Mesendoderm (in vitro differentiated cells): ENCODE measurements at places on chromosomes 7 and 10.

- peak; percentile 68 for DNase-seq
Observed at GRCh38 chr7:152884321-152884720, 124.8 kb downstream of the ACTR3B start.

- no peak for DNase-seq
Observed at GRCh38 chr7:63040966-63041610, 957.6 kb upstream of the ZNF722 start.

DNA sequence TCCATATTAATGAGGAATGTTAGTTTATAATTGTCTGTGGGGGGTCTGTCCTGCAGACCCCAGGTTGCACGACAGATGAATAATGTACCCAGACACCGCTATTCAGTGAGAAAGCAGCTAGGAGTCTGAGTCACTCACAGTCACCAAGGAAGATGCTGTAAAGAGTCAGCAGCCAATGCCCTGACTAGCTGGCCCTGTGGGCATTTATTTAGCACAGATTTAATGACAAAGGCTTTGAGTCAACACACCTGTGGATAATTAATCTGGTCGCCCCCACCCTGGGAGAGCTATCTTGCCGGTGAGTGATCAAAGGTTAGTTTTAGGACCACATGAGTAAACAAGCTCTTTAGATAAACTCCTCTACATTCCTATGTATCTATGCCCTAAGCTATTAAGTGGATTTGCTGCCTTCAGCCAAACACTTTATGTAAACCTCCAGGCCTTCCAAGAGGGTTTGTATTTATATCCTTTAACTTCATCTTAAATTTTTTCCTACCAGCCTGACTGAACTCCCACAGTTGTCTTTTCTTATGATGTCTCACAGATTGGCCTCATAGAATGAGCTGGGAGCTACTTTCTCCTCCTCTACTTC is 180.0 kb upstream of the ADCY1 start:
- DNase-seq, result no peak

DNA sequence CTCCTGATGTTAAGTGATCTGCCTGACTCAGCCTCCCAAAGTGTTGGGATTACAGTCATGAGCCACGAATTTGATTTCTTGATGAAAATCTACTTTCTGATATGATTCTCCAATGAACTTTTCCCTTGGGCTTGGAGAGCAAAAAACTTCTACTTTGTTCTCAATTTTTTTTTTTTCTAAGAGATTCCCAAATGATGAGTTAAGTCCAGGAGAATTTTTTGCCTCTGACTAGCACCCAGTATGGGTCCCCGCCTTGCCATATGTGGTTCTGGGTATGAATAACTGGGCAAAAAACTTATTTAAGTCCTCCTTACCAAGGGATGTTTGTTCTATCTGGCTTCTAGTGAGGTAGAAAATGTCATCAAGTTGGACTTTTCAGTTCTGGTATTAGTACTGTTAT is 147.9 kb upstream of the LYZL1 start:
- DNase-seq, result peak; percentile 87

DNA sequence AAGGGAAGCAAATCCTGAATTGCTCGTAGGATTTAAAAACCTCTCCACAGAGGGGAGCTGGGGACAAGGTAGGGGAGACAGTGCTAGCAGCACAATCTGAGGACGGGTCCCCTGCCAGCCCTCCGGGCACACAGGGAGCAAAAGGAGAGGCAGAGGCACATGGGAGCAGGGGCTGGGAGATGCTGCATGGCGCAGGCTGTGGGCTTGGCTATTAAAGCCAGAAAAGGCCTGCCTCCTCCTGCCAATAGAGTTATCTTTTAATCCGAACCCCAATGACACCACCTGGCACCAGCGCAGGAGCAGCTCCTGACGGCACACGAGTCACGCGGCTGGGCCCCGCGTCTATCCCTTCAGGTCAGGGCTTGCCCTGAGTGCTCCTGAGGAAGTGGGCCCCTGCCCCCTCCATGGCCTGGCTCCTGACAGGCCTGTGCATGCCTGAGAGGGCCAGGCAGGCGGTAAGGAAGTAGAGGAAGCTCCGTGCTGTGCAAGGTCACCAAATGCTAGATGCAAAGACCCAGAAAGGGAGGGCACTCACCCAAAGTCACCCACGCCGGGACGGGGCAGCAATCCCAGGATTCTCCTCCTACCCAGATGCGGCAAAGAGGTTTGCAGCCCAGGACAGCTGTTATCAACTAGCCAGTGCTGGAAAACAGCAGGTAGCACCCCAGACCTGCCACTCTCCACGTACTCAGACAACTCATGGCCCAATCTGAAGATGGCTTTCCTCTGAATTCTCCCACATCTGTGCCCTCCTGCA is 28.1 kb downstream of the DLG5 start:
- DNase-seq, result peak; percentile 49

DNA sequence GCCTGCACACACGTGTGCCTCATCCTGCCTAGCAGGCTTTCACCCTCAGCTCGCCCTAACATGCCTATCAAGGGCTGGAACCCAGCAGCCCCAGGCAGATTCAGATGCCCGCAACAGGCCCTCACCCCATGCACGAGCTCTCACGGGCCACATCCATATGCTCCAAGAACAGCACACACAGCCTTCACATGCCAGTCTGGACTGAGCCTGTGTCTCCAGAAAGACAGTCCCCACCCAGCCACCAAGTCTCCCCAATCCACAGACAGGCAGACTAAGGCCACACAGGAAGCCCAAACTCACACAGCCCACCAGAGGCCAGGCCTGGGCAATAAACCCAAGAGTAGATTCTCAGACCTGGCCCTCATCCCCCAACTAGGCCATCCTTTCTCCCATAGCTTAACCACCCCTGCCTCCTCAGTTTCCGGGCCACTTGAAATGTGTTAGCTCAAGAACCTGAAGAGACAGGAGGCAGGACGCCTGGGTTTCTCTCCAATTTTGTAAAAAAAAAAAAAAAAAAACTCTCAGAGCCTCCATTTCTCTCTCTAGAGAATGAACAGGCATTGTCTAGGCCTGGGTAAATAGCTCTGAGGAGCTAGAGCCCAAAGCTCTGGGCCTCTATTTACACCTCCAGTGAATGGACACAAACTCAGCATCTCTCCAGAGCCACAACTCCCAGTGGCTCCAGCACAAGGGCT is 6.8 kb downstream of the LDB1 start:
- DNase-seq, result peak; percentile 20

- DNase-seq, result no peak
Observed at GRCh38 chr7:66921396-66921917, 432 bp downstream of the TMEM248 start.

GRCh38 chr10:25725917-25726716 is 207.9 kb upstream of the MYO3A start:
- peak; percentile 85 for DNase-seq

DNA sequence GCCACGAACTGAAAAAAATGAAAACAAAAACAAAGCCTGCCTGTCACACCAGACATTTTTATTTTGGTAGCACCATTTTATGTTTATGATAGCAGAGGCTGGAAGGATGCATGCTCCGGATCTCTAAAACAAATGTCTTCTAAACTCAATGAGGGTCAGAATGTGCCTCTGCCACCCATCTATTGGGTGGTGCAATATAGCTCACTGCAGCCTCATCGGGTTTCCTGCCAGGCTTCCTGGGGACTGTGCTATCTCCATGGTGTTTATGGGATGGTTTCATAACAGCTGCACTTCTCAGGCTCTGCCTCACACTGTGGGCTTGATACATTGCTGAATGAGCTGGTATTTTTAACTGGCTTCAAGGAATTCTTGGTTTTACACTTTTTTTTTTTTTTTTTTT is 94.4 kb downstream of the ITIH5 start:
- DNase-seq, result no peak

DNA sequence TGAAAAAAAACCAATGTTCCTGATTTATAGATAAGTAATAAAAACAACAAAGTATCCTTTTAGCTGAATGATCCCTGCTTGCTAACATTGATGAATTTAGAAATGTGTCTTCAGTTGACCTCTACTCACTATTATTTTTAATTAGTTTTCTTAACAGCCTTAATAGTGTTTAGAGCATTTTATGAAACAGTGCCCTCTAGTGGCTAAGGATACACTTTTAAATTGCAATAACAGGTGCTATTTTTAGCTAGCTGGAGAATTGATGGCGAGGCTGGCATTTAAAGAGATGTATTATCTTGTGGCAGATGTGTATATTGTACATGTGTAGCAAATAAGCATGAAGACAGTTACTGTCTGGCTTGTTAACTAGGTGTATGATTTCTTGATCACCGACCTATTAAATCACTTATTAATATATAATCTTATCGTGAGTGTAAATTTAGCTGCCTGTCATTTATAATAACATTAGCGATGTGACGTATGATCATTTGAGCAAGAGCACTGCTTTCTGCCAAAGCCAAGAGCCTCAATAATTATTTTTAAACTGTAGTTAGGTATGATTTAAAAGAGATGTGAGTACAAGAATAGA is 451.9 kb downstream of the DPP6 start:
- DNase-seq, result peak; percentile 38

DNA sequence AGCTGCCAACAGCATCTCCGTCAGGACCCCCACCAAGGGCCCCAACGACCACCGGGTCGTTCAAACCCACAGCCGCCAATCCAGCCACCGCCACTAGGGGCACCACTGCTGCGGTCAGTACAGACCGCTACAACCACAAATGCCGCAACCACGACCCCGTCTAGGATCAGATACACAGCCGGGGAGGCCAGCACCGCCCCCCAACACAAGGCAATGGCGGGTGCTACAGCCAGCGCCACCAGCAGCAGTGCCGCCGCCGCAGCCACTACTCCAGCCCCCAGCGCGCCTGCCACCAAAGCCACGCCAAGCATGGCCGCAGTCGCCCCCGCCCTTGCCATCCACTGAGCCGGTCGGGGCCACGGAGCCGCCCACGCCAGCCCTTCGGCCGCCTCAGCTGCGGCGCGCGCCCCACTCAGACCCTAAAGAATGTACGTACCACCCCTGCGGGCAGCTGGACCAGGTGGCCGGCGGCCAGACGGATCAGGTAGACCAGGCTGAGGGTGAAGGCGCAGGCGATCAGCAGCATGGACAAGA is 473 bp downstream of the CYP51A1 start:
- peak; percentile 87 for DNase-seq

DNA sequence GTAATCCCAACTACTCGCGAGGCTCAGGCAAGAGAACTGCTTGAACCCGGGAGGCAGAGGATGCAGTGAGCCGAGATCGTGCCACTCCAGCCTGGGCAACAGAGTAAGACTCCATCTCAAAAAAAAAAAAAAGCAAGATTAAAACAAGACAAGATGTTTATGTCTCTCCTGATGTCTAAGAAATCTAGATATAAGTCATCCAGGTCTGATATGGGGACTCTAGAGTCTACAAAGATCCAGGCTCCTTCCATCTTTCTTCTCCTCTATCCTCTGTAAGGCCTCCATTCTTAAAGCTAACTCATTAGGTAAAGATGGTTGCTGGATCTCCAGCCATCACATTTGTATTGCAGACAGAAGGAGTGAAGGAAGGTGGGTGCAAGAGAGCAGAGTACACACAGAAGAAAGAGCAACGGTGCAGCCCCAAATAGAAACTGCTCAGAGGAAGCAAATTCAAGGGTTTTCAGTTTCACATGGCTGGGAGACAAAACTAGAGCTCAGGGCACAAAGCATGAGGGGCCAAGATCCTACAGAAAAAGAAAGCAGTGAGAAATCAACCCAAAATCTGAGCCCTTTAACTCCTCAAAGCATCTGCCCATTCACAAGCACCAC is 57.6 kb downstream of the USP6NL start:
- DNase-seq, result no peak

GRCh38 chr10:22927661-22928403 is at the start of gene ARMC3:
Gene ARMC3, plus strand, starts transcription at chr10:22928053. Its CDS starts 3,944 bp downstream, at chr10:22931997.
- DNase-seq, result peak; percentile 92

DNA sequence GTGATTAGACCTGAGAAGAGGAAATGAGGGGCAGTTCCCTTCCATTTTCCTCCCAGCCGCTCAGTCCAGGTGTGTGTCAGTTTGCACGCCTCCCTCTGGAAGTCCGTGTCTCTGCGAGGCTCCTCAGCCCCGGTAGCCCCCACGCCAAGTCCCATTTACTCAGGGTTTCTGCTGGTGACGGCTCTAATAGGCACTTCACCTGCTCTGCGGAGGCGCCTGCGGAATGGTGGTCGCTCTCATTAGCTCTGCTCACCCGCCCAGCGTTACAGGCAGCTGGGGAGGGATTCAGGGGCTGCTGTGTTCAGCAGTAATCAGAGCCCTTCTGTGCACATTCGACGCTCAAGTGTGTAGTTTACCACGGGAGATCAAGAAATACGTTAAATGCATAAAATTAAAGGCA is 179.9 kb downstream of the MGMT start:
- no peak for DNase-seq

DNA sequence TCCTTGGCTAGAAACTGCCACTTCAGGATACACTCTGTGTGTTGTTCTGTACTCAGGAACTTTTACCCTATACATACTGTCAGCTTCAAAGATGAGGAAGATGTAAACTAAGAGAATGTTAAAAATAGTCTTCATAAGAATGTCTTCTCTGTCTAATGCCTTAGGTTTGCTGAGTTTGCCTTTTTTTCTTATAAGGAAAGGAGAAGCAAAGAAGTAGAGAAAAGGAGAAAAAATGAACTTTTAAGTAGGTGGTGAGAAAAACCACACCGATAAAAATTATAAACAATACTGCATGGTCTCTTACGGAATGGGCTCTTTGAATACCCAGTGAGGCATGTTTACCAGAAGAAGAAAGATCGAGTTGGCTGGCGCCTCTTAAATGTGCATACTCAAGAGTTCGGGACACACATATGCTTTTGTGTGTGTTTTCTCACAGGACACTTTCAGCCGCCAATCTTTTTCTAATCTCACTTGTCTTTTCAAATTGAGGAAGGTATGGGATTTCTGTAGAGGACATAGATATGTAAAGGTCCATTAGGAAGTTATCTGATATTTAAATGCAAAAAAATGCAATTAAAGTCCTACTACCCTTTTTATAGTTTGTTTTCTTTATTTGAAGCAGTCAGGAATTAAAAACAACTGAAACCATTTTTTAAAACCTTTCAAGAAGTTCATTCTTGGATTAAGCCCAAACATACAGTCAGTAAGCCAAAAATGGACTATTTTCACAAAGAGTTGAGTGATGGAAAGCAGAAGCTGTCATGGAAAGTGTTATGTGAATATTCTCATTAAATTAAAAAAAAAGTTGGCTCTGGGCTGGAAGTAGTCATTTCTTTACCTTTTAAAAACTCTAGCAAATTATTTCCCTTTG is 100.6 kb upstream of the MDFIC start:
- DNase-seq, result no peak

DNA sequence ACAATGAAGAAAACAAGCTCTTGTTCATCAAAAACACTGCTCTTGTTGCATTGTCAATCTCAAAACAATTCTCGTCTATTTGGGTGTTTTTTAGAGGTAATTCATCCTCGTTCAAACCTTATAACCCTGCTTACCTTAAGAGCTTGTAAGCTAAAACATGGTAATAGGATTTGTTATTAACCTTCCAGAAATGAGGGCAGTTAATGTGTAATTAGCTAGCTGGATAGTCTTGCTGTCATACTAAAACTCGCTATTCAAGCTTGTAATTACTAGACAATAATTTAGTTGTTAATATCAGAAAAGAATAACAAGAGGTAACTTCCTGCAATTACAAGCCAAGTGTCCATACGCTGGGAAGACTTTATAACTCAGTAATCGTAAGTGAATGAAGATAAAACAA is 101.6 kb downstream of the UBE2H start:
- DNase-seq, result no peak

DNA sequence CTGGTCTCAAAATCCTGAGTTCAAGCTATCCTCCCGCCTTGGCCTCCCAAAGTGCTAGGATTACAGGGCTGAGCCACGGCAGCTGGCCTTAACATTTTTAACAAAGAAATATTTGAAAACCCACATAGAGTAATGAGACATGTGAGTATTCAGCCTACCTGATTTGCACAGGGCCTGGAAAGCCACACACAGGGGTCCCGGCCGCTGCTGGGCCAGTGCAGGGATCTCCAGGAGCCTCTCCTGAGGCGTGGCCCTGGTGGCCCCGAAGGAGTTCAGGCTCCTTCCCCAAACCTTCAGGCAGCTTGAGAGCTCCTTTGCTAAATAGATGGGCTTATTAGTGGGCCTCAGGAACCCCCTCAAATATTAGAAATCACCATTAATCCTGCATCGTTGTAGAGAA is 18.7 kb downstream of the CNPY1 start:
- DNase-seq, result no peak
